ENCODE measurements at places on chromosomes 3 and 15.

GRCh38 chr3:171380711-171381425 lies 79.3 kb downstream of the TNIK start:
- no peak for DNase-seq

GRCh38 chr3:27315003-27315402 lies 54.2 kb downstream of the NEK10 start:
- no peak for DNase-seq

GRCh38 chr3:49607796-49608195 lies 53.5 kb downstream of the BSN start:
- DNase-seq = no peak

GRCh38 chr15:79371591-79371990 lies 60.5 kb upstream of the MINAR1 start:
- no peak for DNase-seq
